ENCODE measurements at places on chromosomes 2 and 18. TPM values are rescaled to one million over a fixed set of nuclear protein-coding genes. Genes with fewer than 3 reads are reported as not detected.

GRCh38 chr2:183037074-183037552, 1.1 kb downstream of the NCKAP1 start:
- DNase-seq, result no peak

GRCh38 chr2:37617119-37617892, 54.1 kb downstream of the CDC42EP3 start:
- no peak for DNase-seq

DNA sequence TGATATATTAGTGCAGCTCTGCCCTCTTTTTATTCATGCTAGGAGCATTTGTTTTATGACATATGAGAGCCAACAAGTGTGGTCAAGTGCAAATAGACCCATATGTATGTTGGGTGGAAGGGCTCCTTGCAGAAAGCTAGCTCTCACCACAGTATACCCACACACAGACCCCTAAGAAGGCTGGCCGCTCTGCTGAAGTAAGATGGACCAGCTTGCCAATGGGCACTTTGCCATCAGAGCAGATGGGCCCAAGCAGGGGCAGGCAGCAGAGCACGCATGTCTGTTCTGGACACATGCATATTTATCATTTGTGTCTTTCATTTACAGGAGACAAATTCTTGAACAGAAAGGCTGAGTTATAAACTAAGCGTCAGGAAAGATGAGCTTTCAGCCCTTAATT, 187.5 kb upstream of the DTNA start:
- DNase-seq, result no peak

The SEPTIN10 gene
- 97.8 TPM for polyA plus RNA-seq

- no peak for DNase-seq
Observed at GRCh38 chr2:239196474-239197021, 204.3 kb downstream of the HDAC4 start.

GRCh38 chr2:174776675-174777074, 12.4 kb upstream of the CHRNA1 start:
- DNase-seq, result no peak

GRCh38 chr2:66790651-66791181, 355.8 kb downstream of the MEIS1 start:
- DNase-seq, result no peak

The NEURL3 gene
- polyA plus RNA-seq, result 6.1 TPM

GRCh38 chr18:54740136-54740846, 88.0 kb upstream of the RAB27B start:
- no peak for DNase-seq

The POU3F3 gene
- 105 TPM for polyA plus RNA-seq

The CTLA4 gene
- not detected for polyA plus RNA-seq

- no peak for DNase-seq
Observed at GRCh38 chr18:37161491-37161890, 332.6 kb downstream of the KIAA1328 start.

DNA sequence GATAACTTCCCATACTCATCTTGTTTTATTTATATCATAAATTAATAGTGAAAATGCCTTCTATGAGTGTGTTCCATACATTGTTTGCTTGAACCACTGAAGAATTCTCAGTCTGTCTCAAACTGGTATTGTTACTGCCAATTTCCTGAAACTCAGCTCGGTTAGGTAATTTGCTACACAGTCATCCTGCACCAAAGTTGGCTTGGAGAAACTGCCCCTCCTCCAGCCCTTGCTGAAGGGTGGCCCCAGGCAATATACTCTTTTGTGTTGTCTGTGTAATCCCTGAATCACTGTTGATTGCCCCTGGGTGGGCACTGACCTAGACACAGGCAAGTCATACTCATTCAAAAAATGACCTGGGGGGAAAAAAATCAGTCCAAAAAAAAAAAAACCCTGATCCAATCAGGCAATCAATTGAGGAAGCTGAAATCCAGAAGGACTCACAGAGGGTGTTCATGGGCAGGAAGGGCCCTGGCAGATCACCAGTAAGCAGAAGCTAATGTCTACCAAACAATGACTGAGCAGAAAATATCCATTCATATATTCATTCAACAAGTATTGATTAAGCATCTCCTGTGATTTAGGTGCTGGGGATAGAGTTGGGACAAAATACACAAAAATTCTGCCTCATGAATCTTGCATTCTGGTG, 3.8 kb upstream of the SESTD1 start:
- no peak for DNase-seq

The LOXHD1 gene
- 1.1 TPM for polyA plus RNA-seq

GRCh38 chr2:84283506-84283905, 175.6 kb downstream of the SUCLG1 start:
- peak; percentile 12 for DNase-seq

GRCh38 chr2:149561309-149561926, 26.2 kb downstream of the MMADHC start:
- peak; percentile 35 for DNase-seq

DNA sequence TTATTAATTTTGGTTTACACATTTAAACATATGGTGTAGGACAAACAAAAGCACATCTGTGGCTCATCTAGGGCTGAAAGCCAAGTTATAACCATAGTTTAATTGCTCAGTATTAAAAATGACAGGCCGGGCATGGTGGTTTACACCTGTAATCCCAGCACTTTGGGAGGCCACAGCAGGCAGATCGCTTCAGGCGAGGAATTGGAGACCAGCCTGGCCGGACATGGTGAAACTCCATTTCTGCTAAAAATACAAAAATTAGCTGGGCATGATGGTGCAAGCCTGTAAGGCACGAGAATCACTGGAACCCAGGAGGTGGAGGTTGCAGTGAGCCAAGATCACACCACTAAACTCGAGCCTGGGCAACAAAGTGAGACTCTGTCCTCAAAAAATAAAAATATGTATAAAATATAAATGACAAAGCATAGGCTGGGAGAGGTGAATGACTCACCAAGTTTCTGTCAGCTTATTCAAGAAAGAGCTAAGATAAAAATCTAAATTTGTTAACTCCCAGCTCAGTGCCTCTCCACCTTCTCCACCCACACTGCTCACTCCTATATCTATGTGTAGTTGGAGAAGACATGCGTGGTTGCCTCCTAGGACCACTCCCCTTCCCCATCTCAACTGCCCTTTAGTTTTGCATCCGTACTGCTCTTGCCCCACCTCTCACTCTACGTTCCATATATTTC, 79.2 kb upstream of the PID1 start:
- DNase-seq, result no peak

The ASB1 gene
- 30.0 TPM for polyA plus RNA-seq

- no peak for DNase-seq
Observed at GRCh38 chr2:236855866-236856847, 229.5 kb upstream of the COPS8 start.

DNA sequence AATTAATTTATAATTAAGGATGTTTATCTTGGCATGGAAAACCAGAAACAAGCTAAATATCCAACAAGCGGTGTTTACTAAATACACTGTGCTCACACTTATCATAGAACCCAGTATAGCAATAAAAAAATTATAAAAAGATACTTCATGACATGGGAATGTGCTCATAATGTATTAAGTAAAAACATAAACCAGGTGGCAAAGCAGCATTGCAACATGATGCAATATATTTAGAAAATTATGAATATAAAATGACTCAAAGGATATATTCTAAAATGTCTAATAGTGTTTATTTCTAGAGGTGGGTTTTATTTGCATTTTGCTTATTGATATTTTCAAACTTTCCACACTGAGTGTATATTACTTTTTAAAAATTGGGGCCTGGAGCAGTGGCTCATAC, 84.4 kb upstream of the ATL2 start:
- DNase-seq, result no peak

- no peak for DNase-seq
Observed at GRCh38 chr2:177175917-177176668, 36.5 kb upstream of the HNRNPA3 start.

The PCGF1 gene
- 25.2 TPM for polyA plus RNA-seq

- no peak for DNase-seq
Observed at GRCh38 chr2:201970786-201971108, 62.9 kb upstream of the FZD7 start.

The B3GNT7 gene
- 3.0 TPM for polyA plus RNA-seq

- DNase-seq, result no peak
Observed at GRCh38 chr2:71637168-71637567, 183.8 kb downstream of the DYSF start.

The RRM2 gene
- polyA plus RNA-seq, result 62.1 TPM

DNA sequence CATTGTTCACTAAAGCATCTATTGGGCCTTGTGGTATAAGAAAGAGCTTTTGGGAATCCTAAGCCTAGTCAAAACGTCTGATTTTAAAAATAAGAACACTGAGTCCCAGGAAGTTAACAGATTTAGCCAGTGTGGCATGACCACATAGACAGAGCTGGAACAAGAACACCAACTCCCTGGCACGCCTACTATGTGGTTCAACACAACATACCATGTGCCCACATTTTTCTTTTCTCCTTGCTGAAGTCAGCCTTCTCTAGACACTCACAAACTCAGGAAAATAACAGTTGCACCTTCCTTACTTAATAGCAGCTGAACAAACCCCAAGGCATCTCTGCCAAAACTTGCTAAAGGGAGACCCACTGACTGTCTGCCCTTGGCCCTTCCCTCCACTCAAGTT, 124.8 kb downstream of the C1D start:
- DNase-seq, result no peak

- DNase-seq, result no peak
Observed at GRCh38 chr2:238235331-238235732, 4.5 kb downstream of the HES6 start.

The CXCR1 gene
- 0.07 TPM for polyA plus RNA-seq

DNA sequence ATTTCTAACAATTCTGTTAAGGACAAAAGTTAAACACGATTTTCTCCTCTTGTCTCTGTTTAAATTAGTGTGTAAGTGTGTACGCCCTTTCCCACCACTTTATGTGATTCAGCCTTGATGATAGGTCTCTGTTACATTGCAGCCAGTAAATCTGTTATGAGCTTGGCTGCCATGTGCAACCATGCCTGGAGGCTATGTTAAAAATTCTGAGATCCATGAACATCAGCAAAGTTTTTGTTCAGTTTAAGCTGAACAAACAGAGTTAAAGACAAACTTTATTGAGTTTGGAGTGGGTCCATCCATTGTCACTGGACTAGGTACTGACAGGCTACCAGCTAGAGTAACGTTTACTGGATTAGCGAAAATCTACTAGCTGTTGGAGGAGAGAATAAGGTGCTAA, 110.4 kb downstream of the NCKAP5 start:
- no peak for DNase-seq

GRCh38 chr2:11742702-11743357, 3.6 kb upstream of the LPIN1 start:
- DNase-seq, result no peak

GRCh38 chr2:174931724-174932123, 73.5 kb downstream of the CHN1 start:
- no peak for DNase-seq

- no peak for DNase-seq
Observed at GRCh38 chr2:118632921-118633320, 214.5 kb downstream of the EN1 start.

DNA sequence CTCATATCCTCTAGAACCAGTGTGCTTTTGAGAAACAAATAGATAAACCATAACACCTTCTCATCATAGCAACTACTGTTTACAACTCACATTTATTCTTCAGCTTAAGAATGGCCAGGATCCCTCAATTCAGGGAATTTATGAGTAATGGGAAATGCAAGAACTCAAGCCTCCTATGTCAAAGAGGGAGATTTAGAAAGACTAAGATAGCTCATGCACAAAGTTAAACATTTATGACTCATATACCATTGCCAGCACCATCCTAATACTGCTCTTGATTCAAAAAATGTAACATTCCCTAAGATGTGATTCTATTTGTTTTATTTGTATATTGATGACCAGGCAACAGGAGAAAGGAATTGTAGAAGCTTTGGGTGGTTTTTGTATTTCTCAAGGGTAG, 172.8 kb downstream of the CYP26B1 start:
- DNase-seq, result no peak

The CCL20 gene
- polyA plus RNA-seq, result 0.66 TPM

The DNER gene
- polyA plus RNA-seq, result 56.5 TPM

DNA sequence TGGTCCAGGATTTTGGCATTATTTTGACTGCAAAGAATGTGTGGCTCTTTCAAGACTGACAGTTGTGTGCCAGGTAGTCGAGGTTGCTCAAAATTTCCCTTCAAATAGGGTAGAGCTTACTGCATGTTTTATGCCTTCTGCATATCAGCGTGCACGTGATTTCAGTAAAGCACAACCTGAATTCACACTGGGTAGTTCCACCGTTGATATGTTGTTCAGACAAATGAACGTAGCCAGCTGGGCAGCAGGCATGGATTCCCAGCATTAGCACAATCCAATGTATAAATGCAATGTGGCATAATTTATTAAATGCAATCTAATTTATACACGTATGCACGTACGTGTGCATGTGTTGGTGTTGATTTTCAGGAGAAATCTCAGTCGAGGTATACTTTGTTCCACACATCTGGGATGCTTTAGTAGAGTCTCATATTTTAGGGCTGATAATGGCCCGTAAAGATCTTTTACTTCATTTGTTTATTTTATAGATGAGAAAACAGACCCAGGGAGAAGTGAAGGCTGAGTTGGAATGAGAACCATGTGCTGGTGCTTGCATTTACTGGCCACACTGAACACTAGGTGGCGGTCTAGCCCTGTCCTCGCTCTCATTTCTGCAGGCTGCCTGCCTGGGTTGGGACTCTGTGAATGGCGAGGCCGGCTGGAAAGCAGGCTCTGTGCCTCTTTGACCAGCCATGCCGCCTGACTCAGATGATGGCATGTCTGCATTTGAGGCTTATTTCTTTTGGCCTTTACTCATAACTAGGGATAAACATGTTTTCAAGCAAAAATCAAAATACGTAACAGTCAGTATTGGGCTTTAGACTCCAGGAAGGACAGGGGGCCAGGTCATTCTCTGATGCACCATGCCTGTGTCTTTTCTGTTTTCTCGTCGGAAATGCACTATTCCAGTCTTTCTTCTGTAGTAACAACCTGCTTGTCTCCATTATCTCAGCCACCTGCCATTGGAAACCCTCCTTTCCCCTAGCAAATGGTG, 120.4 kb downstream of the RNF144A start:
- DNase-seq, result no peak

DNA sequence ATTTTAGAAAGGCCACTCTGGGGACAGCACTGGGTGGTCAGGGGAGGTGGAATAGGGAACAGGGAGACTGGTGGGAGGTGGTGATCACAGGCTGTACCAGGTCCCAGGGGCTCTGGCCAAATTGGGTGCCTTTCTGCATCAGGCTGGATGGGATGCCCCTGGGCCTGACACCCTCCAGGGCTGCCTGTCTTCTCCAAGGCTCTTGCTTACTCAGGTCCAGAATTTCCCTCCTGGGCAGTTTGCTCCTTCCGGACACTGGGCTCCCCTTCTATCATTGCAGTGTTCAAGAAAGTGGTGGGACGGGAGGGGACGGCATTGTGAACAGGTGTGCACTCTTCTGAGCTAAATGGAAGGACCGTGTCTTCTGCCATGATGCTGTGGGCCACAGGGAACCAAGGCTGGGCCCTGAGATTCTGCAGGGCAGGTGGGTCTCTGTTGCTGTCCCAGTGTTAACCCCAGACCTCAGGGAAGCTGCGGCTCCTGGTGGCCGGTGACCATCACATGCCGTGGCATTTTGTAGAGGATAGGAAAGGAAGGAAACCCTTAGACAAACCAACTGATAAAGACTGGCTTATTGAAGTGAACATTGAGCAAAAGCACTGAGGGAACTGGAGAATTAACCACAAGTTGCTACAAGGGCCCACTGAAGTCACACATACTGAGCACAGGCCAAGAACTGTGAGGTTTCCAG, 93.7 kb upstream of the HS6ST1 start:
- DNase-seq, result no peak

The RTP5 gene
- not detected for polyA plus RNA-seq

The CD207 gene
- polyA plus RNA-seq, result not detected

The SIX2 gene
- polyA plus RNA-seq, result 33.3 TPM

- peak; percentile 40 for DNase-seq
Observed at GRCh38 chr2:15159751-15160177, 401.4 kb downstream of the NBAS start.

All from renal pelvis (tissue), 12 donors.